ENCODE measurements at places on chromosomes 3 and 15. TPM values are rescaled to one million over a fixed set of nuclear protein-coding genes. Genes with fewer than 3 reads are reported as not detected.

RTP3 gene
- total RNA-seq, result 35.1 TPM

- no peak for DNase-seq
These were observed 10.7 kb downstream of the RBP2 start for GRCh38 chr3:139465636-139466035.

DNA sequence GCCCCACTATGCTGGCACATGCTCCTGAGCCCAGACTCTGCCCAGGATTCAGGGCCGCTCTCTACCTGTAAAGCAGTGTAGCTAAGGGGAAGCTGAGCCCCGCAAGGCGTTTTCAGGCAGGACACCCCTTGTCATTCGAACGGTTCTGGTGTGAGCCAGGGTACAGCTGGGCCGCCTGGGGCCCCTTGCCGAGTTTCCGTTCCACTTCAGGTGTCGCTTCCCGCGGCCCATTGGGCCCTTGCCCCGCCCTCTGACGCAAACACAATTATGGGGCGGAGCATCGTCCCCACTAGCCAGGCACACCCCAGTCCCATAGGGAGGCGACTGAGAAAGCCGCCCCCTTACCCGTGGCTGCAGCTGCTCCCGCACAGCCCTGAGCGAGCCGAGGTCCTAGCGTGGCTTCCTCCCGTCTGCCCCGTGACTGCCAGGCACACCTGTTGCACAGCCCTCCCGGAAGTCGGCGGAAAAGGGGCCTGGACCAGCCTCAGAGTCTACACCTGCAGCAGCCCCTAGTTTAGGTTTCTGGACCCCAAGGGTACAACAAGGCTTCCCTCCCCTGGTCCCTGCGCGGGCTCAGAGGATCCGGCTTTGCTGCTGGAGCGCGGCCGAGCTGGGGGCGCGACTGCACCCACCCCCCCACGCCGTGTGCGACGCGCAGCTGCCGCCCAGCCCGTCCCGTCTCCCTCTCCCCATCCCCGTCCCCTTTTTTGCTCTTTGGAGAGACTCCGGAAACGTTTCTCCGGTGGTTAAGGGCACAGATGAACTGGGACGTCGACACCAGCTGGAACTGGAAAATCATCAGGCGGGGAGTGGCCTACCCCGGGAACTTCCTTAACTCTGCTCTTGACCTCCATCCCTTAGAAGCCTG, at the start of gene PLSCR2:
Gene PLSCR2 (minus strand): TSS at position 412 of the 868 bp plus-strand sequence. CDS start 9,657 bp downstream, outside the sequence.
- peak; percentile 57 for DNase-seq

- no peak for DNase-seq
These were observed 14.1 kb downstream of the LACTB start for GRCh38 chr15:63135804-63136203.

DNA sequence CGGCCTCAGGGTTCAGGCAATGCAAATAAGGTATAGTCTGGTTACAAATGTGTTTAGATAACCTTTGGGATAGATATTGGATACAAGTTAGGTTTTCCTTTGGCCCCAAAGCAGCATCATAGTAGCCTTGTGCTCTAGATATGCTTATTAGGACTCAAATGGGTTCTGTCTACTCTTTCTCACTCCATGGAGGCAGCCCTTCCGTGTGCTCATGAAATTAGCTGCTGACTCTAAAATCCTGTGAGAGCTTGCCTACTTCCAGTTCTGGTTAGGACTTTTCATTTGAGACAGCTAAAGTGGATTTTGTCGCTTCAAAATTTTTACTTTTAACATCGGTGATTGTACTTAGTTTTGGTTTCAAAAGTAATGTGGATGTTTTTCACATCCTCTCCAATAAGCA, 1.6 kb downstream of the CDV3 start:
- DNase-seq, result no peak

DNA sequence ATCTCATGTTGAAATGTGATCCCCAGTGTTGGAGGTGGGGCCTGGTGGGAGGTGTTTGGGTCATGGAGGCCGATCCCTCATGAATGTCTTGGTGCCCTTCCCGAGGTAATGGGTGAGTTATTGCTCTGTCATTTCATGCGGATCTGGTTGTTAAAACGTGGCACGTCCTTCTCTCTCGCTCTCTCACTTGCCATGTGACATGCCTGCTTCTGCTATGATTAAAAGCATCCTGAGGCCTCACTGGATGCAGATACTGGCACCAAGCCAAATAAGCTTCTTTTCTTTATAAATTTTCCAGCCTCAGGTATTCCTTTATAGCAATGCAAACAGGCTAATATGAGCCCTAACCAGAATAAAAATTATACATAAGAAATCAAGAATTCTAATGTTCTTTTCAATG, 31.7 kb upstream of the HACD2 start:
- no peak for DNase-seq
